OCI-LY7 (cell line): ENCODE measurements at places on chromosomes 6 and 20.

GRCh38 chr6:164325168-164325567 is 910.6 kb downstream of the QKI start:
- DNase-seq = no peak

- DNase-seq = no peak
These were observed 1.2 kb downstream of the AKAP12 start for GRCh38 chr6:151240791-151241642.

- DNase-seq = no peak
These were observed 8.2 kb downstream of the SLC17A2 start for GRCh38 chr6:25922301-25922700.

- no peak for DNase-seq
These were observed 524.6 kb upstream of the CDH4 start for GRCh38 chr20:60727425-60727824.
